ENCODE measurements at places on chromosomes 6 and 20.

- peak; percentile 21 for DNase-seq
Observed at GRCh38 chr6:24547243-24547642, 52.5 kb downstream of the ALDH5A1 start.

DNA sequence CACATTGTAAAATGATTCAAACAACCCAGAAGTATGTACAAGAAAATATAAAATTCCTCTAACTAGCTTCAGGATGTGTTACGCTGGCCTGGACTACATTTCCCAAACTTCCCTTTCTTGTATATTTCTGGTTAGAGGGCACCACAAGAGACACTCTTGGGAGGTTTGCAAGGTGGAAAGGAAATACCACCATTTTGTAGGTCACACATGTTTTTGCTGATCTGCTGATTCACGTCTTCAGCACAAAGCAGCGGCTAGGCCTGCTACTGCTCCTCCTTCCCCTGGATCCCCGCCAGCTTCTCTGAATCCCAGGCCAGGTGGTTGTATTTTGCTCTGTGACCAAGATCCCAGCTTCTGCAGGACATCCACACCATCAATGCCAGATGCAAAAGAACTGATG, 104.2 kb downstream of the AGPAT4 start:
- no peak for DNase-seq

DNA sequence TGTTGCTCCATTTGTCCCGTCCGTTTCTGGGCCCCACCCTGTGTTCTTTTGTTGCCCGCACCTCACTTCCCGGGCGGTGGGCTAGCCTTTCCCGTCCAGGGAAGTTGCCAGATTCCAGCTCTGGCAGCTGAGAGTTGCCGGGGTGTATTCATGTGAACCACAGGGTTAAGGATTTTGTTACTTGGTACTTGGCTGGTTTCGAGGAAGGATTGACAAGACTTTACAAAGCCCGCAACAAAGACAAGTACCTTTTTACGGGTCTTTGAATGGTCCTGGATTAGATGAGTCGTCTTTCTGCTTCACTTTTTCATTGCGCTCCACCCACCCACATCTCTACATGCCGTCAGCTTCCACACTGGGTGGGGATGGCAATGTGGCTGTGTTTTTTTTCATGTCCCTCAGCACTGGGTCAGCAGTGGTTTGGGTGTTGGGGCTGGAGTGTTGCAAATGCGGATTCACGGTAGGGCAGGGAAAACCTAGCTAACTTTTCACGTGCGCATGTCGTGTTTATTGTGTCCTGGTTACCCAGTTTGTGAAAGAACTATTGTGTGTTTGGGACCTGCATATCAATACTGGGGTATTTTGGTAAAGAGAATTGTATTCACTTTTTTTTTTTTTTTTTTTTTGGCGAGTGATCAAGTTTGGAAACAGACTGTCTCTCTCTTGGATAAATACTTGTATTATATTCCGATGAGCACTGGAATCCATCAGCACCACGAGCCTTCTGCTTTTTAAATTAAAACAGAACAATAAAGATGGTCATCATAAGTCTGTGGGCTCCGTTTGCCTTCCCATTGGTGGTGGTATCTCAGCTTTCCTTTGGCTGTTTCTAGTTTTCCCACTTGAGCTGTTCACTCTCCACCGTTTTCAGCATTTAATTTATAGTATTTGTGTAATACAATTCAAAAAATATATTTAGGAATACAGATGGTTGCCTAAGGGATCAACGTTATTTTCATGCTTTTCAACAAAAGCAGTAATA, 1.2 kb downstream of the DUSP22 start:
- DNase-seq, result no peak

- no peak for DNase-seq
Observed at GRCh38 chr20:61621852-61622251, 369.8 kb downstream of the CDH4 start.

- DNase-seq, result no peak
Observed at GRCh38 chr6:148745926-148746325, 904 bp upstream of the UST start.

- no peak for DNase-seq
Observed at GRCh38 chr6:114051031-114051430, 80.1 kb upstream of the HDAC2 start.

DNA sequence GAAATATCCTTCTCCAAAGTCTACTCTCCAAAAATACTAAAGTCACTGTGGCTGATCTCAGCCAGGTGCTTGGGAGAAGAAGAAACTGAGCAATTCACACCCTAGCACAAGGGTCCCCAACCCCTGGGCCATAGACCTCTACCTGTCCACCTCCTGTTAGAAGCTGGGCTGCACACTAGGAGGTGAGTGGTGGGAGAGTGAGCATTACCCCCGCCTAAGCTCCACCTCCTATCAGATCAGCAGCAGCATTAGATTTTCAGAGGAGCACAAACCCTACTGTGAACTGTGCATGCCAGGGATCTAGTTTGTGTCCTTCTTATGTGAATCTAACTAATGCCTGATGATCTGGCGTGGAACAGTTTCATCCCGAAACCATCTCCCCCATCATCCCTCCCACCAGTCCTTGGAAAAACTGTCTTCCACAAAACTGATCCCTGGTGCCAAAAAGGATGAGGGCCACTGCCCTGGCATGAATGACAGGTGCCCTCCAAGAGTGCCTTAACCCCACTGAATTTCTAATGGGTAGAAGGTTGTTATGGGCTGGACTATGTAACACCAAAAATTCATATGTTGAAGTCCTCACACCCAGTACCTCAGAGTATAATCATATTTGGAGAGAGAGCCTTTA, 109.2 kb upstream of the CDYL start:
- no peak for DNase-seq

All from HL-60 (cell line).